Activated CD4-positive, alpha-beta T cell treated with anti-CD3 and anti-CD28 coated beads, Interleukin-2, amount 50 U/mL, for 24 hours (primary cell): ENCODE measurements at places on chromosomes 7 and 10.

GRCh38 chr10:48608279-48608681 is 3.4 kb upstream of the ARHGAP22 start:
- peak; percentile 8 for DNase-seq

GRCh38 chr7:95690367-95690947 is 81.9 kb upstream of the DYNC1I1 start:
- no peak for DNase-seq

GRCh38 chr7:128443831-128444600 is 11.7 kb upstream of the HILPDA start:
- no peak for DNase-seq

DNA sequence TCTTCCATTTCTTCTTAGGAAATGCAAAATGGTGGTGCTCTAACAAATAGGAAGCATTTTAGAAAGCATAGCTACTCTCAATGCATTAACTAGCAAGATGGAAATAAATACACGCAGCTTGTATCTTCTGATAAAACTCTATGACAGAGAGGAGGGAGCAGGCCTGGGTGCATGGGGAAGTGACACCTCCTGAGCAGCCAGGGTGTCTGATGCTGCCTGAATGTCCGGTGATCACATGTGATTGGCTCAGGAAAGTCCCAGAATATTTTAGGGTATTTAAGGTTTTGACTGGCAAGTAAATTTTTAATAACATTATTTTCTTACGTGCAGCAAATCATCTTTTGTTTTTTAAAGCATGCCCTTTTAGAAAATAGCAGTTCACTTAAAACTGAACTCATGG is 261.0 kb upstream of the KLF6 start:
- no peak for DNase-seq

DNA sequence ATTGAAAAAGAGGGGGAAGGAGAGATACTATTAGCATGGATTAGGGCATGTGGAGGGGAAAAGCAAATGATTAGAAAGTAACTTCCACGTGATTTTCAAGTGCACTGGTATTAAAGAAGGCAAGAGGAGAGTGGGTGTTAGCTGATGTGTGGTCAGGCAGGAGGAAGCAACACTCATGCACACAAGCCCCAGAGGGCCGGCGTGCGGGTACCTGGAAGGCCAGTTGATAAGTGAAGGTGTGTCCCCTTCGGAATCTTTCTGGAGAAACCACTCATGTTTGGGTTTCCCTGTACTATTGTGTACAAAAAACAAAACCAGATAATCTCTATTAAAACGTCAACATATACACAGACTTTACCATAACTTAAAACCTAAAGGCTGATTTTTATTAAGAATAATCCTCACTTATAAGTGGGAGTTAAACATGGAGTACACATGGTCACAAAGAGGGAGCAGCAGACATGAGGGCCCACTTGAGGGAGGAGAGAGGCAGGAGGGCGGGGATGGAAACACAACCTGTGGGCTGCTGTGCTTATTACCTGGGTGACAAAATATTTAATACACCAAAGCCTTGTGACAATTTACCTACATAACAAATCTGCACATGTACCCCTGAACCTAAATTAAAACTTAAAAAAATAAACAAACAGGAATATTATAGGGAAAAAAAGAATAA is 98.9 kb downstream of the SVIL start:
- DNase-seq = no peak

DNA sequence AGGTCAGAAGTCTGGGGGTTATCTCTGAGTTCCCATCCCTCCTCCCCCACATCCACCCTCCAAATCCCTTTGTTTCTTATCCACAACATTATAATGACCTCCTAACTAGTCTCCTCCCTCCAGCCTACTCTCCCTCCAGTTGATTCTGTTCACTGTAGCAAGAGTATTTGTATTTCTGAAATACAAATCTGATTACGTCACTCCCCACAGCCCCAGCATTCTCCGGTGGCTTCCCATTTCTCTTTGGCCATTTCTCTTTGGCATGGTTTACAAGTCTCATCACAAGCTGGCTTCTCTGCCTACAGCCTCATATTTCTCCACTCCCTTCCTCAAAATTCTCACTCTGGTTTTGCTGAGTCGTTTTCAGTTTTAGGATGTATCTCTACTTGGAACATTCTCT is 24.6 kb upstream of the MRPS33 start:
- no peak for DNase-seq

DNA sequence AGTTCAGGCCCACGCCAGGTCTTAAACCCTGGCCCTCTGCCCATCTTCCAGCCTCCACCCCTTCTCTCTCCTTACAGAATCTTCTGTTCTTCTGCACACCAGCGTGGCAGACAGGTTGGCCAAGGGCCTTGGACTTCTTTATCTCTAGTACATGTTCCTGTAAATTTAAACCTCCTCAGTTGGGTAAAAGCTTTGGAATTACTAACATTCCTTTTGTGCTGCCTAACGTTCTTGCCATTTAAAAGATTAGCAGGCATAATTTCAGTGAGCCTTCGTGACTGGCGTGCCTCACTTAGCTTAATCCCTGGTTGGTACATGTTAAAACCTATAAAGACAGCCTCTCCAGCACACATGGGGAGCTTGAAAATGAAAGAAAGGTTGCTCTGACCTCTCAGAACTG is 192.2 kb downstream of the CUX1 start:
- no peak for DNase-seq

- DNase-seq = no peak
Observed at GRCh38 chr7:54342458-54342857, 199.7 kb upstream of the VSTM2A start.

- no peak for DNase-seq
Observed at GRCh38 chr7:150370612-150371071, 2.0 kb downstream of the REPIN1 start.

- DNase-seq = no peak
Observed at GRCh38 chr7:43884209-43884608, 14.9 kb upstream of the MRPS24 start.

- DNase-seq = no peak
Observed at GRCh38 chr10:113426181-113426877, 126.5 kb upstream of the HABP2 start.

DNA sequence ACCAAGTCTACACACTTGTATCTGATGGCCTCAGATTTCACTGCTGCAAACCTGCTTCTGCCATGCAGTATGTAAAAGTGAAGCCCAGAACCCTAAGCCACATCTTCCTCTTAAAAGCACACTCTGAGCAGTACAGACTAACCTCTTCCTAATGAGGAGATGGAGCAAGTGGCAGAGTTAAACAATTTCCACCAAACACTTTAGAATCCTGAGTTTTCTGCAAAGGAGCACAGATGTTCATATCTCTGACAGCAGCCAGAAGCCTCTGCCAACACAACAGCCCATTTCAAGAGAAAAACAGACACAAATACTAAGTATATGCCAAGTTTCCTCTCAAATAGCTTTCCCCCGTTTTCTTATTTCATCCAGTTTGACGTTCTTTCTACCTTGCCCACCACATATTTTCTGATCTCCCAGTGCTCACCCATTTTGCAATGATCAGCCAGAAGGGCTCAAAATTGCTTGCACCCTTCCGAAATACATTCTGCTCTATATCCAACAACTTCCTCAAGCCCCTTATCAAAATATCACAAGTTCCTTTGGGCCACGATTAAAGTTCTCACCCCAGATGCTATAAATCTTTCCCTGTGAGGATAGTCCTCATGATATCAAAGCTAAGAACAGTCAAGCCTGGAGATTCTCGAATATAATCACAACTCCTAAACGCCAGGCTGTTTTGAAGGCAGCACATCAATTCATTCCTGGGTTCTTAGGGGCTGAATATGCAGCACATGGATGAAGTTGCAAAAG is 27.5 kb downstream of the ELMO1 start:
- DNase-seq = no peak

- DNase-seq = no peak
Observed at GRCh38 chr10:102083541-102083940, 18.4 kb downstream of the HPS6 start.

DNA sequence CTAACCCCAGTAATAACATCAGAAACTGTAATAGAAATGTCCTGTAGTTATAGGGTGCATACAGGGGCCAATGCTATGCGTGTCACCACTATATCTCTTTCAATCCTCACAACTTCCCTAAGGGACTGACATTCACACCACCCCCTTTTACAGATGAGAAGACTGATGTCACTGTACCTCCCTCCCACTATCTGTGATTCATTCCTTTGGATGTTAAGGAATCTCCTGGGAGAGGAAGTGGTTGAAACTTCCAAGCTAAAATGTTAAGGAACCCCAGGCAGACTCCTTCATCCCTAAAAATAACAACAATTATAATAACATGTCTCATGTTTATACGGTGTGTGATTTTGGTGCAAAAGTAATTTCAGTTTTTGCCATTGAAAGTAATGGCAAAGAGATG is 5.4 kb downstream of the COL13A1 start:
- no peak for DNase-seq

GRCh38 chr10:37634351-37634880 is 223.0 kb downstream of the ZNF248 start:
- no peak for DNase-seq

GRCh38 chr10:36345807-36346206 is 703.7 kb upstream of the FZD8 start:
- DNase-seq = no peak

GRCh38 chr10:44640429-44640828 is 255.5 kb upstream of the CXCL12 start:
- no peak for DNase-seq

GRCh38 chr7:150957133-150958020 is 20.7 kb downstream of the KCNH2 start:
- DNase-seq = no peak
